Transverse colon (tissue), 4 donors: ENCODE measurements at places on chromosomes 1 and 21.

GRCh38 chr1:34404804-34405203 lies 228.1 kb downstream of the C1orf94 start:
- no peak for DNase-seq

DNA sequence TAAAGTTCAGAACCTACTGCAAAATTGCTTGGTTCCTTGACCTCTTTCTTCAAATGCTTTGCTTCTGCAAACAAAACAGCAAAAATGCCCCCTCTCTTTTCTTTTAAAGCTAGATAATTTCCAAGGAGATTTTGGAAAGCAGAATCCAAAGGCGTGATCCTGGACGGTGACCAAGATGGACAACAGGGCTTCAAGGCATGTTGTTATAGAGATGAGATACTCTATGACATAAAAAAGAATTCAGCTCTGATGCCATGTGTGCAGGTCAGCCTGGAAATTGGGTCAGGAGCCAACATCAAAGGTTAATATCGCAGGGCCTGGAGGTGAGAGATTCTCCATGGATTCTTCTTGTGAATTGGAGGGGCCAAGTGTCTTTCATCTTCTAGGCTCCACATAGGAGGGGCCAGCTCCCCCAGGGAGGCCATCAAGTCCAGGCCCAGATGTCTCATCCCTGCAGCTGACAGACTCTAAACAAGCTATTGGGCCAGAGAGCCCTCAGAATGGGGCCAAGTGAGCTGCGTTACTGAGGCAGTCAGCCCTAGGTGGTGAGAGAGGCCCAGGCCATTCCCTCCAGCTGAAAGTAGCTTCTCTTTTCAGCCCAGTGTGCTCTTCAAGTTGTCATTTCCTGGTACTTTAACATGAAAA lies 45.5 kb downstream of the NMNAT2 start:
- no peak for DNase-seq

DNA sequence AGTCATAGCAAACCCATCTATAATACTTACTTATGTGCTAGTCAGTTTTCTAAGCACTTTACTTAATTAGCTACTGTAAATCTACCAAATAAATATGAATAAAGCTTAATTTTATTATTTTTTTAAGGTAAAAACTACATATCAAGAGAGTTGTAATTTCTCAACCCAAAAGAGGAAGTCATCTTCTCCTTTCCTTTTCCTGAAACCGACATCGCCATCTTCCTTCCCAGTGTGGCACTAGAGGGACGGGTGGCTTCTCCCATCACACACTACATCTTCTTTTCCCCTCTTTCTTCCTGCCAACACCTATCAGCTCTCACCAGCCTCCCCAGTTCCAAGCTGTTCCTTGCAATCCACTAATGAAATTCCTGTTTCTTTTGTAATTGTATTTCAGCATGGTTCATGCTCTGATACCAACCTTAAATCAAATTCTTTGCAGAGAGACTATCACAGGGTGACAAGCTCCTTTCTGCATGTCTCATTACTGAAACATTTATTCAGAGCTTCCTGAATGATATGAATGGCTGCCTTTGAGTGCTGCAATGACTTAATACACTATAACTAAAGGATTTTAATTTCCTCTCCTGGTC lies 251.6 kb upstream of the FAM78B start:
- DNase-seq: no peak

DNA sequence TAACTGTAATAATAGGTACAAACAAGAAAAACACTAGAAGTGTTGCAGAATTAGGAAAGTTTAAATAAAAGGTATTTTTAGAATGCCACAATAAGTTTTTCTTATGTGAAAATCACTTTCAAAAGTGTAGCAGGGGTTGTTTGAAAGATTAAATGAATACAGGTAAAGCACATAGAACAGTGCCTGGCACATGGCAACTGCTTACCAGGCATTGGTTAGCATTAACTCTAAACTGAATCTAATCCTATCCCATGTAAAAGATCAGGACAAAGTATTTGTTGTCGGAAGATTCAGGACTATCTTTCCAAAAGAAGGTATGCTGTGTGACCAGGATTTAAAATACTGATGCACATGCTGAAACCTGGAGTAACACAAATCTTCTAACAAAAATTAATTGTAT lies 3.3 kb downstream of the AKT3 start:
- DNase-seq: no peak

- no peak for DNase-seq
Observed at GRCh38 chr1:55792870-55793269, 577.7 kb upstream of the USP24 start.

GRCh38 chr1:234755449-234755863 lies 145.5 kb upstream of the IRF2BP2 start:
- peak; percentile 77 for DNase-seq

- no peak for DNase-seq
Observed at GRCh38 chr21:32114419-32115035, 164.3 kb downstream of the MIS18A start.

DNA sequence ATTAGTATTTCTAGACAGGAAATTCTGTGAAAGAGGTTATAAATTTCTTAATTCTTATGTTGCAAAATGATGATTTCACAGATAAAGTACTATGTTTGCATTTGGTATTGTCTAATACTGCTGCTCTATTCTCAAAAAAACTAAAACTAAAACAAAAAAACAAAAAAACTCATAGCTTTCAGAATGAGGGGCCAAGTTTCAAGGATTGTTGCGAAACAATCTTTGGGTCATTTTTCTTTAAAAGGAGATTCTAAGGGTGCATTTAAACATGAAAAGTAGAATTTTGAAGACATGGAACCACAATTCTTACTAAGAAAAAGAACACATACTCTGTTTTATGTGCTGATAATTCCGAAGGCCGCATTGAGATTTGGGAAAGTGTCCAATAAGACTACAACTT lies 645.1 kb downstream of the ADGRL2 start:
- no peak for DNase-seq

- no peak for DNase-seq
Observed at GRCh38 chr1:52662645-52663313, 29.8 kb downstream of the SHISAL2A start.

GRCh38 chr1:93419344-93419743 lies 28.6 kb upstream of the FNBP1L start:
- no peak for DNase-seq

DNA sequence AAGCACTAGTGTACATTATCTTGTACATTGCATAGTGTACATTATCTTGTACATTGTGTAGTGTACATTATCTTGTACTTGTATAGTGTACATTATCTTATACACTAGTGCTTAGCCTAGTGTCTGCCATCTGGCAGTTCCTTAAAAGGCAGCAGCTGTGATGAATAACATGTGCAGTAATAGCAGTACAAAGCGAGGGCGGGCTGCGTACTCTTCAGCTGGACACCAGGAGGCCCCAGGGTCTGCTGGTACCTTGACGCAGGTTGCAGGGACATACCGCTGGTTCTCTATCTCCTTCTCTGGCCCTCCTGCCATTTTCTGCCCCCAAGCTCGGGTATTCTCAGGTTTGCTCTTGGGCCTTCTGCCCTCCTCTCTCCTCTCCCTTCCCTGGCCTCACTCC lies 149.6 kb downstream of the SEC16B start:
- no peak for DNase-seq

DNA sequence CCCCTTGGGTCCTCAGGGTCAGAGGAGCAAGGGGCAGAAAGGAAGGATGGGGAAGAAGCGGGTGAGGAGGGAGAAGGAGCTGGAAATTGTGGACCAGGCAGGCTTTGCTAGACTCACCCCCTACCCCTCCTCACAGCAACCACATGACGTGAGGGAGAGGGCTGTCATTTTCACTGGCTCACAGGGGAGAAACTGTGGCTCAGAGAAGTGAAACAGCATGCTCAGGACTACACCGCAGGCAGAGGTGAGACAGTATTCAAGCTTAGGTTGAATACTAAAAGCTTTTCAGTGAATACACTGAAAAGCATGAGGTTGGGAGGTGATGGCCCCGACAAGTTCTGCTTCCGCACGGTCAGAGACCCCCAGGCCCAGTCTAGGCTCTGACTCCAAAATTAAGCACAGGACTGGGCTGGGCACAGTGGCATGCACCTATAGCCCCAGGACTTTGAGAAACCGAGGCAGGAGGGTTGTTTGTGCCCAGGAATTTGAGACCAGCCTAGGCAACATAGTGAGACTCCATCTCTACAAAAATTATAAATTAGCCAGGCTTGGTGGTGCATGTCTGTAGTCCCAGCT lies 1.2 kb upstream of the CLEC20A start:
- DNase-seq: no peak

DNA sequence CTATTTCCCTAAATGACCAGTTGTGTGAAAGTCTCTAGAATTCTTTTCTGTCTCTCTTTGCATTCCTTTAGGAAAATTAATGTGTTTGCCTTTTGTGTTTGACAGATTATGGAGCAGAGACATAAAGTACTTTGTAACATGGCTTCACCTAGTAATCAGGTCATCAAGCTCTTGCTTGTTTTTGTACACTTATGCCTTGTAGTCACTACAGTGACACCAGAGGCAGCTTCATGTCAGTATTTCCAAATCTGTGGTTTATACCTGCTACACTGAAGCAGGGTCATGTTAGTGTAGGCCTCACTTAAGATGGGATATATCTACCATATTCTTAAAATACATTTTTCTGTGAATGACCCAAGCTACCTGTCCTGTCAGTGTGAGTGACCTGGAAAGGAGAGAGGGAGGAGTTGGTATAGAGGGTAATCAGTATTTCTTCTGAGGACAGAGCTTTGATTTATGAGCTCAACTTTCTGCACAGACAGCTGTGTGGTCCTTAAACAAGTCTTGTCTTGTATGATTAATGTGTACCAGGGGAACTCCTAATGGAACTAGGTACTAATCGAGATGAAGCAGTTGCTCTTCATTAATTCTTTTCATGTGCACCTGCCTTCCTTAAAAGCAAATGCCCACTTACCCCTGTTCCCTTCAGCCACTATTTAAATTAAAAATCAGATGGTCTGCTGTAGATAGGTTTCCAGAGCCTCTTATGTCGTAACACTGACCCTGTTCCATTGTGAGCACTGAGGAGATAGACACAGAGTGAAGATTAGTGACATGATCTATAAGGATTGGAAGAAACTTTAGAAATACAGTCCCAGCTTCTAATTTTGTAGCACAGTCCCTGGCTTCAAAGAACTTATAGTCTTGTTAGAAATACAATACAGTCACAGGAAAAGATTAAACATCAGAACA lies 45.7 kb downstream of the MACO1 start:
- no peak for DNase-seq

- DNase-seq: no peak
Observed at GRCh38 chr21:42883921-42884320, 4.6 kb upstream of the WDR4 start.

GRCh38 chr1:180363246-180363995 lies 133.4 kb downstream of the LHX4 start:
- no peak for DNase-seq

DNA sequence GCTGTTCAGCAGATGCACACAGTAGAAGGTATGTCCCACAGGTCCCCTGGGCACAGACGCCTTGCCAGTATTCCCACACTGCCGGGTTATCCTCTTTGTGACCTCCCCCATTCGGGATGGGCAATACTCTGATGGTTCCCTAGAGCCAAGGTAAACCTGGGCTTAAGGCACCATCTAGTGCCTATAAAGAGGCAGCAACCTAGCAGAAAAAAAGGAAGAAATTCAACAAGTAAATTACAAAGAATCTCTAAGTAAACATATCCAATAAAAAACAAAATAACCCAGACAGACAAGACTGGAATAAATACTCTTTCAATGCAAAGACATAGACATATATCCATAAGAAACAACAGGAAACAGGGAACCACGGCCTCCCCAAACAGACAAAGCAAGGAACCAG lies 39.4 kb downstream of the HSF2BP start:
- DNase-seq: no peak

DNA sequence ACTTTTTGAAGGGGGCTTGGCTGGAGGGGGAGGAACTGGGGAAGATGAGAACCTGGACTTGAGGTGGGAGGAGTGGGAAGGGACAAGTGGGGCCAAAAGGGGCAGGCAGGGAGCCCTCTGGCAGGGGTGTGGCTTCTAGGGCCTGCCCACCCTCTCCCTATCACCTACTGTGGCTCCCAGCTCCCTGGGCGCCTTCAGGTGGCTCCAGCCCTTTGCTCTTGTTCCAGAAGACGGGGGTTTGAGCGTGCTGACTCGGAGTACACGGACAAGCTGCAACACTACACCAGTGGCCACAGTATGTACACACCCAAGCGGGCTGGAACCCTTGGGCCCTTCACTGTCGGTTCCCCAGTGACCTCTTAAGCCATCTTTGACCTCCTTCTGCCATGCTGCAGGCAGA lies 76.5 kb downstream of the LACTBL1 start:
- no peak for DNase-seq

DNA sequence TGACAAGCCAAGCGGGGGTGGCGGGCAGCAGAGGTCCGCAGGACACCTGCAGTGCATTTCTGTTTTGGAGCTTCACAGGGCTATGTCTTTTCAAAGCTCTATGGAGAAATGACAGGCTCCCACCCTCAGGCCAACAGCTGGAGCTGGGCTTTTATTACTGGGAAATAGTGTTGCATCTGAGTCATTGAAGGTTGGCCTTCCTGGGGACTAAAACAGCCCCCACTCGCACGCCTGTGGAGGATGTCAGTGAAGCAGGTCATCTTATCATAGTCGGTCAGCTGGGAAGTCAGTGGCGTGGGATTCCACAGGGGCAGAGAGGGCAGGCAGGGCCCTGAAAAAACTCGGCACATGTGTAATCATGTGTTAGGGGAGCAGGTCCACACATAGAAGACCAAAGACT lies 55.3 kb downstream of the NTPCR start:
- no peak for DNase-seq

DNA sequence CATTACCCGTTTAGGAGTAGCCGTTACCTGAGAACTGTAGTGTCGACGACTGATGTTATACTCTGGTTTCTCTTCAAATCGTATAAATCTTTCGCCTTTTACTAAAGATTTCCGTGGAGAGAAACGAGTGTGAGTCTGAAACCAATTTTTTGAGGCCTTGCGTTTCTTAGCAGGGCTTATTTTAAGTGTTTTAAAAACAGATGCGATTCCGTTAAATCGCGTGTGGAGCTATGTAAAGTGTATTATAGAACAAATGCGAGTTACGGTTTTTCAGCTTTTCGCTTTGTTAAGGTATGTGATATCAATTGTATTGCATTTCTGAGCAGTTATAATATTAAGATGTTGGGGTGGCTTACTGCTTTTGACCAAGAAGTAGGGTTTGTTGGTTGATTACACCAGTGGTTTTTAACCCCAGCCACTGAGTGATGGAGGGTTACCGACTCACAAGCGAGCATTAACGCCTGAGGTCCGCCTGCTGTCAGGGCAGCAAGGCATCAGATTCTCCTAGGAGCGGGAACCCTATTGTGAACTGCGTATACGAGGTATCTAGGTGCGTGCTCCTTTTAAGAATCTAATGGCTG lies 18.0 kb downstream of the KIAA2013 start:
- peak; percentile 73 for DNase-seq

- DNase-seq: no peak
Observed at GRCh38 chr1:27885114-27885528, 12.8 kb downstream of the THEMIS2 start.

DNA sequence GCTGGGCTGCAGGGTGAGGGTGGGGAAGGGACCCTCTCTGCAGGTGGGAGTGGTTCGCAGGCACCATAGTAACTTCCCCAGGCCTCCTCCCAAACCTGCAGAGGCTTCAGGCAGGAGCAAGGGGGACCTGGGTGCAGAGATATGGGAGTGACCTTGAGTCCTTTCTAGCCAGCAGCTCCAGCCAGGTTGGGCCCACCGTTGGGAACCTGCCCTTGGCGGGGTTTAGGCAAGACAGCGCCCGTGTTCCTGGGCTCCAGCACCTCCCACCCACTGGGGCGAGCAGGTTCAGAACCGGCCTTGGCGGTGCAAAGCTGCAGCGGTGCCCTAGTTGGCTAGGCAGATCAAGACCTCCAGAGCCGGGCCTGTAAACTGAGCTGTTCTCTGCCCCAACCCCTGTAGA lies 2.2 kb upstream of the PRDM16 start:
- DNase-seq: no peak
